HT1080 (cell line): ENCODE measurements at places on chromosomes 7 and 10. TPM values are rescaled to one million over a fixed set of nuclear protein-coding genes. Genes with fewer than 3 reads are reported as not detected.
A peak's percentile ranks its signal among the peaks of the same experiment; 100 is the strongest.

Gene GATAD1
- 20.1 and 24.6 TPM in 2 replicates for total RNA-seq

- DNase-seq, result no peak
Measured at GRCh38 chr7:2567679-2568278, 9.0 kb downstream of the IQCE start.

Gene ANXA8
- 0.23 and 0.88 TPM in 2 replicates for total RNA-seq

- peak; percentile 80 for DNase-seq
Measured at GRCh38 chr10:119203006-119203405, 4.4 kb upstream of the GRK5 start.

DNA sequence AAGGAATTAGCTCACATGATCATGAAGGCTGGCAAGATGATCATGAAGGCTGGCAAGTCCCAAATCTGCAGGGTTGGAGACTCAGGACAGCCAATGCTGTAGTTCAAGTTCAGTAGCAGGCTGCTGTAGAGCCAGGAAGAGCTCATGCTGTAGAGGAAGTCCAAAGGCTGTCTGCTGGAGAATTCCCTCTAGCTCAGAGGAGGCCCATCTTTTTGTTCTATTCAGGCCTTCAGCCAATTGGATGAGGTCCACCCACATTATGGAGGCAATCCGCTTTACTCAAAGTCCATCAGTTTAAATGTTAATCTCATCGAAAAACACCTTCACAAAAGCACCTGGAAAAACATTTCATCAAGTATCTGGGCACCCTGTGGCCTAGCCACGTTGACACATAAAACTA, 24.8 kb upstream of the FAM171A1 start:
- no peak for DNase-seq

- no peak for DNase-seq
Measured at GRCh38 chr7:150976529-150977381, 1.4 kb downstream of the KCNH2 start.

Gene CFTR
- total RNA-seq, result not detected in 2 replicates

GRCh38 chr10:96658844-96659243, 61.5 kb downstream of the PIK3AP1 start:
- no peak for DNase-seq

- DNase-seq, result no peak
Measured at GRCh38 chr7:124428781-124429180, 336.8 kb downstream of the GPR37 start.

DNA sequence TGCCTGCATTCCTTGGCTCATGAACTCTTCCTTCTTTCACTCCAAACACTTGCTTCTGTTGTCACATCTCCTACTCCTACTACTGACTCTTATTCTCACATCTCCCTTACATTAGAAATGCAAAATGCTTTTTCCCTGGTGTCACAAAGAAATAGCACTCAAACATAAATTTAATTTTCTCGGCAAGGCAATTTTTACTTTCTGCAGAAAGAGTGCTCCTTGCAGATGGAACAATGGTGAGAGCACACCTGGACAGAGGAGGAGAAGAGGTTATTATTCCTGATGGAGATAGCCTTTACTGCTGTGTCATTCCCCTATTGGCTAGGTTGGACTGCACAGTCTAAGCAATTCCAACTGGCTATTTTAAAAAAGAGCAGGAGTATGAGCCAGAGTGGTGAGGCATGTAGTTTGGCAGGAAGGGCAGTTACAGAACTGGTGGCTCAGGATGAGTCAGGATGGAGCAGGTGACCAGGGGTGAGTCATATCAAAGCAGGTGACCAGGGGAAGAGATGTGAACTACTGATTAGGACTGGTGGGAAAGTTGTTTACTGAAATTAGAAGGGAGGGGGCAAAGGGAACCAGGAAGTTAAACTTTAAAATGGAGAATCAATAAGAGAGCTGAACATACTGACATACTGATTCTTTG, 52.9 kb downstream of the CYP2C9 start:
- peak; percentile 94 for DNase-seq

GRCh38 chr10:128604025-128604424, 477.8 kb upstream of the MKI67 start:
- DNase-seq, result no peak

GRCh38 chr10:75107756-75108683, 3.4 kb upstream of the SAMD8 start:
- peak; percentile 42 for DNase-seq

DNA sequence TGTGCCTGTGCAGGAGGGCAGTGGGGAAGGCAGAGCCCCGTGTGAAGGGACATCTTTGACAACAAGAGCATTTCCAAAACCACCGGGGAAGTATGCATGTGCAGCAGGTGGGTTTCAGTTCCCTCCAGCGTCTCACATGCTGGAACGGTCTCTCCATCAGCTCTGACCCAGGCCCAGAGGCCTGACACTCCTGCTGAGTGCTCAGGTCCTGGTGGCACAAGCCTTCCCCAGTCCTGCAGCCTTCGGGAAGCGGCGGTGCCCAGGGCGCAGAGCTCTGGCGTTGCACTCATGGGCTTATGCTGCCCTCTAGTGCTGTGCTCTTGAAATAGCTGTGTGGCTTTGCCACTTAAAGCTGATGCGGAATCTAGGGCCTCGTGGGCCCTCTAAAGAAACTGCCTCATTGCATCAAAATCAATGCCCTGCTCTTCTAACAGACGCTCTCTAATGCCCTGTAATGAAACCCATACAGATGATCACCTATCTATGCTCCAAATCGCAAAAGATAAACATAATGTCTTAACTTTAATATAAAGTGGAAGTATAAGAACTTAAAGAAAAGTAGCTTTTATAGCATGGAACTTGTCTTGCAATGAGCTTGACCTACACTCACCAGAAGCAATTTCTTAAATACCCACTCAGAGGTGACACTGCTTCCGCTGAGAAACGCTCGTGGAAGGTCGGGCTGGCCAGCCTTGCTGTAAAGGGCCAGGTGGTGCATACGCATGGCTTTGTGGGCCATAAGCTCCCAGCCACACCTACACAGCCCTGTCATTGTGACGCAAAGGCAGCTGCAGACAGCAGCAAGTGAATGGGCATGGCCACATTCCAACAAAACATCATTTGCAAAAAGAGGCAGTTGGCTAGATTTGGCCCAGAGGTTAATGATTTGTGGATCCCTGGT, 38.6 kb downstream of the CLRN3 start:
- peak; percentile 50 for DNase-seq

Gene ADCY1
- 0.08 and 0.13 TPM in 2 replicates for total RNA-seq

Gene FGF8
- not detected in 2 replicates for total RNA-seq

DNA sequence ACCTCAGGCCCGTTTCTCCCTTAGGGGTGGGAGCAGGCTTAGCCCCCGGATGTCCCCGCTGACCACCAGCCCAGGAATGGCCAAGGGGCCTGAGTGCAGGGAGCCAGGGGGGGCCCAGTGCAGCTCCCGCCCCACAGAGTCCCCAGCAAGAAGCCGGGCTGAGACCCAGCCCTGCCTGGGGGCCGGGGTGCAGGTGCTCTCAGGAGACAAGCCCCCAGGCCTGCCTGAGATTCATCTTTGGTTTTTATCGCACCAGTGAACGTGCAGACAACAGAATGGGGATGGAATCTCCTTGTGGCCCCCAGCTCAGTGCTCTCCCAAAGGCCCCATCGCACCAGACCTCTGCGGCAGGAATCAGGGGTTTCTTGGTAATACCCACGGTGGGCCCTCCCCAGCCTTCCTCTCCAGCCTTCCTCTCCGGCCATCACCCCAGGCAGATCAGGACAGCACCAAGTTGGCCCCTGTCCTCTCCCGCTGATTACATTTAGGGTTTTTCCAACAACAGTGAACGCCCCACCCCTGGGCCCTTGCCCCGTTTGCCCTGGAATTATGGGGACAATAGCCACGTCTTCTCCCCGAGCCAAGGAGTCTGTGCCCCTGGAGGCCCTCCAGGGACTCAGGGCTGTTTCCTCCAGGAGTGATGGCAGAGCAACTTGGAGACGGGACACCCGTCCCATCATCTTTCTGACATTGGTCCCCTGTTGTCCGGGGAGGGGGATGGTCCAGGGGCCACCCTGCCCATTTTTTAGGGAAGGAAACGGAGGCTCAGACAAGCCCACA, 22.4 kb downstream of the ADAP1 start:
- DNase-seq, result no peak

Gene FKBP6
- total RNA-seq, result not detected in 2 replicates

DNA sequence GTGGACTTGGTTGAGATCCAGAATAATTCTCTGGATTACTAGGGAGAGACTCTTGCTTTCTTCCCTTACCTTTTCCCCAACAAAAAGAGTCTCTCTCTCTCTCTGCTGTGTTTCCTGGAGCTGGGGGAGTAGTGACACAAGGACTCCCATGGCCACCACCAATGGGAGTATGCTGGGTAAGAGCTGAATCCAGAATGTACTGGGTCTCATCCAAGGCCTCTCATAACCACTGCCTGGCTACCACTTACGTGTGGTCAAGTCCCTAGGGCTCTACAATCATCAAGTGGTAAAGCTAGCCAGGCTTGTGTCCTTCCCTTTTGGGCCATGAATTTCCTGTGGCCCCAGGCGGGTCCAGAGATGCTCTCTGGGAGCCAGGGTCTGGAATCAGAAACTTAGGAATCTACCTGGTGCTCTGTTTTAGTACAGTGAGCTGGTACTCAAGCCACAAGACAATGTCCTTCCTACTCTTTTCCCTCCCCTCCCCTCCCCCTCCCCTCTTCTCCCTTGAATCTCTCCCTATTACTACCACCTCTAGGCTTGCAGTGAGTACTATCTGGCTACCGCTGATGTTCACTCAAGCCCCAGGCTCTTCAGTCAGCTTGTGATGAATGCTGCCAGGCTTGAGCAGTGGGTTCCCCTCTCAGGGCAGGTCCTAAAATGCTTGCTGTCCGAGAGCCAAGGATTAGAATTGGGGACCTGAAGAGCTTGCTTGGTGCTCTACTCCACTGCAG, 196.6 kb downstream of the BBS9 start:
- no peak for DNase-seq

- peak; percentile 89 for DNase-seq
Measured at GRCh38 chr10:119316729-119317097, 109.3 kb downstream of the GRK5 start.

GRCh38 chr7:157690833-157691585, 354.2 kb downstream of the DNAJB6 start:
- no peak for DNase-seq

GRCh38 chr10:12130237-12130872, 878 bp downstream of the SEC61A2 start:
- DNase-seq, result peak; percentile 78

DNA sequence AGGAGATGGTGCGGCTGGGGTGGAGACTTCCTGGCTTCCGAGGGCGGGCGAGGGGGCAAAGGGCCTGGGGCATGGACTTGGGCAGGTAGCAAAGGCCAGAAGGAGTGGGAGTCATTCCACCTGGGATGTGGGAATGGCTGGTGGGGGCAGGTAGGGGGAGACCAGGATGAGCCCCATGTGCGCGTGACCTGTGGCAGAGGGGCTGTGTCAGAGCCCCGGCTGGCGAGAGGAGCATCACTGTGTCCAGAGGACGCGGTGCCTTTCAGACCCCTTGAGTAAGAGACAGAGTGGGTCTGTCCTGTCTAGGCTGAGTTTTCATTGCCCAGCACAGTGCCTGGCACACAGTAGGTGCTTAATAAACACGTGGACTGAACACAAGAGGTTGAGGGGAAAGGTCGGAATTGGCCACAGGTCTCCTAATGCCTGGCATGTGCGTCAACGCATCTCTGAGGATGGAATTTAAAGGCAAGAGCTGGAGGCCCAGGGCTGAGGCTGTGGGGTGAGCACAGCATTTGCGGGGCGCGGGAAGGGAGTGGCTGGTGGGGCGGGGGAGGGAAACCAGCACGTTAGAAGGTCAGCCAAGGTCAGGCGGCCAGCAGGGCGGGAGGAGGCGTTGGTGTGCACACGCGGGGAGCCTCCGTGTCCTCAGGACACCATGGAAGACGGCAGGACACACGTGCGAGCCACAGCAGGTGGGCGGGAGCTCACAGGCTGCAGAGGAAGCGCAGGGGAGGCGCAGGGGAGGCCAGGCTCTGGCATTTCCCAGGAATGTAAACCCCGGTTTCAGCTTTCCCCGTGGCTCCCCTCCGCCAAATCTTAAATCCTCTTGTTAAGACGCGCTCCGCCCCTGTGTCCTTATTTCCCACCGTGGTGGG, 51.8 kb downstream of the CUX1 start:
- DNase-seq, result no peak

GRCh38 chr10:14879928-14880193, 1.2 kb downstream of the SUV39H2 start:
- DNase-seq, result no peak

DNA sequence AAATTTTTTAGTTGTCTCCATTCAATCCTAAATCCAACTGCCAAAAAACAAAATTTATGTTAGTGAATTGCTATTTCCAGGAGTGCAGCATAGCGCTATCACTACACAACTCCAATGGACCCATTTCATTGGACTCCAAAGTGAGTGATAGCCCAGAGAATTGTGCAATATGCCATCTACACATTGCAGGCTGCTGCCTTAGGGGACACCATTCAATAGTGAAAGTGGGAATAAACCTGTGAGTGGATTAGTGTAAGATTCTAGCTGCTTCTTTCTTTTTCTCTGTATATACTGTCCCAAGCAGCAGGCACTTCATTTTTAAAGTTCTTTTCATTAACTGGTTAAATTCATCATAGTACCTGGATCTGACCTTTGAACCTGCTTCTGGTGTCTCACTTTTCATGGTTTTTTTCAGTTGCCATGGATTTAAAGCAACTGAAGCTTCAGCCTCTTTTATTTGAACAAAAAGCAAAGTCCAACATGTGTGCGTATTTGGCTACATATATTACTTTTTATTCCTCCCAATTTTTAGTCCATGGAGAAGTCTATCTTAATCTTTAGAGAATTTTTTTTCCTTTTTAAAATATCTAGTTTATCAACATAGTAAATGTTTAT, 97.3 kb downstream of the DGKB start:
- no peak for DNase-seq

GRCh38 chr10:3213758-3214515, 41.4 kb upstream of the PITRM1 start:
- DNase-seq, result no peak

DNA sequence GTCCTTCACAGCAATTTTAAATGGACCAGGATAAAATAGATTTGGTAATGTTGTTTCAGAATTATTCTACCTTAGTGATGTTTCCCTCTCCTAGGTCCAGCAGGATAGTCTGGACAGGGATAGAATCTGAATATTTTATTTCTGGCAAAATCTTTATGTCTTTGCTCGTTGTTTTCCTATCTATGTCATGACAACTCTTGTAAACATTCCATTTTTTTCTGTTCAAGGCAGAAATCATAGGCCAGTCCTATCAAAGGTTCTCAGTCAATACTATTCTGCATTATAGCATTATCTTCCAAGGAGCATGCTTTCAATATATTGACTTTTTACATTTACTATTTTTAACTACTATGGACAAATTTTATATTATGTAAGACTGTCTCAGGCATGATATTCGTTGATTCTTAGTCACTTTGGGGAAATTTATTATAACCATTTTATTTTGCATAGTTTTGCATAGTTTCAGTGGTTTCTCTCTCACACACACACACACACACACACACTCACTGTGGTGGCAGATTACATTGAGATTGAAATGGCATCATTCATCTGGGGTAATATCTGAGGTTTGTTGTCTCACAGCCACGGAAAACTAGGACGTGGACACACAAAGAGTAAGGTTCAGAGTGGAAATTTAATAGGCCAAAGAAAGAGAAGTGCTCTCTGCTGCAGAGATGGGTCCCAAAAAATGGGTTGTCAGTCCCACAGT, 17.2 kb downstream of the TAS2R60 start:
- no peak for DNase-seq
